ENCODE measurements at places on chromosomes 4 and X.

DNA sequence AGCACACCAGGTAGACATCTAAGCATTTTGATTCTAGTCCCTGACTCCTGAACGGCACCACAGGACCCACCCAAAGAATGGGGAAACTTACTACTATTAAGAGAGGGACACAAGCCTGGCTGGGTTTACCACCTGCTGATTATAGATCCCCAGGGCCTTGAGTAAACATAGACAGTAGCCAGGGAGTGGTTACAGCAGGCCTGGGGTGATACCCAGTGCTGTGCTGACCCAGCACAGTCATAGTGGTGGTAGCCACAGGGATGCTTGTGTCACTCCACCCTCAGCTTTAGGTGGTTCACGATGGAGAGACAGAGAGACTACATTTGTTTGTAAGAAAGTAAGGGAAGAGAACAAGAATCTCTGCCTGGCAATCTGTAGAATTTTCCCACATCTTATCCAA is 11.7 kb downstream of the CYSLTR1 start:
- no peak for DNase-seq

DNA sequence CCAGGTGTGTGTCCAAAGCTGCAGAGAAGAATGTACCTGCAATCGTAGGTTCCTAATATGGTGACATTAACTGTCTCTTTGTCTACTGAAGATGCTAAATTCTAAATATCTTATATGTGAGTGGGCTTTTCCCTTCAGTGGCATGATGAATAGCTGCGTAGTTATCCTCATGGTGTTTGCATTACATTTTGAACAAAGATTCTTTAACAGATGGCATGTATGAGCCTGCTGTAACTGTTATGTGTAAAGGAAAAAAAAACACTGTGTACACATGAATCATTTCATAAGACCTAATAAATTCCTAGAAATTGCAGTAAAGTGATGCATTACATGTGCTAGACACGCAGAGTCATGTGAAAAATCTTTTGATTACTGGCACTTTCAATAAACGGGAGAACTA is 288.0 kb downstream of the SH2D1A start:
- DNase-seq, result no peak

DNA sequence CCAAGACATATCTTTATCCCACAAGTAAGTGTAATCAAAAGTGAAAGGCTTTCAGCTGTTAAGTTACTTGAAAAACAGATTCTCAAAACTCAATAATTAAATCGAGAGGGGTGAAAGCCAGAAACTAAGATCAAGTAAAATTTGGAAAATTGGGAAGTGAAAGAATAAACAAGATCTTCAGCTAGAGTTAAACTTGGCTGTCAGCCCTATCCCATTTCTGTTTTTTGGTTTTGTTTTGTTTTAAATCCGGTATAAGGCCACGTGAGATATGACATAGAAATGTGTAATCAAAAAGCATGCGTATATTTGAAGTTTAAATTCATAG is 856.8 kb downstream of the STIM2 start:
- DNase-seq, result no peak

DNA sequence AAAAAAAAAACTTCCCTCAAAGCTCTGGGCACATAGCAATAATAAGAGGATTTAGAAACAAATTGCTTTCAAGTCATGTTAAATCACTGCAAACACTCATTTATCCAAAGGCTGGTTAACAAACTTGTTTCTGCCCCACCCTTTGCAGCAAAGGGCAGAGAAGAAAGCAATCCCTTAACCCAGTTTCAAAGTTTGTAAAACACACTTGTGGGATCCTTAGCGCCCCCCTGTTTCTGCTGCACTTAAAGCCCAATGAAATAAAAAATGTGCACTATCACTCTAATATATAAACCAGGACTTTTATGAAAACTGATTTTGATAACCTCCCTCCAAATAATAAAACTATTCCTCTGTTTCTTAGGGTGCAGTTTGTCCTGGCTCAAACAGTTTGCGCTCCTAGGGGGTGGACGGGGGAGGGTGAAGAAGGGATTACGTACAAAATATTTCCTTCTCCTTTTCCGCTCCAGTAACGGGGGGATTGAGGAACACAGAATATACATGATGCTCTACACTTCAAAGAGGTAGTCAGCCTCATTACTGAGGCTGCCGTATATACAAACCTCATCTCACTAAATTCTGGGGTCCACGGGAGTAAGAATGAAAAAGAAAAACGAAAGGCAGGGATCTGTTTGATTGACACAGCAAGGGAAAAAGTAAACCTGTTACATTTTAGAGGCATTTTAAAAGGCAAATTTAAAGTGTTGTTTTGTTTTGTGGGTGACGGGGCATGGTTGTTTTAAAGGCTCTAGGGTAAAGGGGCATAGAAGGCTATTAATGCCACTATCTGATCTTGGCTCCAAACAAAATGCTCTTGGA is 3.1 kb upstream of the PCDH10 start:
- DNase-seq, result no peak

- DNase-seq, result no peak
Measured at GRCh38 chrX:70405003-70405402, 18.1 kb upstream of the GDPD2 start.

- DNase-seq, result no peak
Measured at GRCh38 chr4:5211282-5211839, 160.1 kb downstream of the STK32B start.

GRCh38 chrX:16712548-16713155 is at the start of gene CTPS2:
Gene CTPS2 (minus strand): TSS chrX:16712669. CDS start chrX:16702902, 9,767 bp downstream.
- DNase-seq, result no peak

DNA sequence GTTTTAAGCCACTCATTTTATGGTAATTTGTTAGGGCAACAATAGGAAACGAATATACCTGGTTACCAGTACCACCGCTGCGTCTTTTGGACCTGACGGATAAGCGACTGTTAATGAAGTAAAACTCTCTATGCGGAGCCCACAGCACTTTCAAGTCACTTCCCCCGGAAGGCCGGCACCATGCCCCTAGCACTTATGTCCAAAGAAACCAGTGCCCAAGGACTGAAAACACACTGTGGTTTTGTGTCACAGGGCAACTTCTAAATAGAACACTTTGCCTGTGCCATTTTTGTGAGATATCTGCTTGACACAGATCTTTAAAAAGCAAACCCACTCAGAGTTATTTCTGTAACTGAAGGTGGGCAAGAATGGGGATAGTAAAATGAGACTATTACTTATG is 22.7 kb downstream of the SH3KBP1 start:
- DNase-seq, result no peak

- no peak for DNase-seq
Measured at GRCh38 chr4:46874811-46875210, 34.2 kb downstream of the COX7B2 start.

- no peak for DNase-seq
Measured at GRCh38 chrX:7047951-7048350, 99.6 kb upstream of the STS start.

- DNase-seq, result no peak
Measured at GRCh38 chr4:102663073-102663472, 97.7 kb downstream of the MANBA start.

DNA sequence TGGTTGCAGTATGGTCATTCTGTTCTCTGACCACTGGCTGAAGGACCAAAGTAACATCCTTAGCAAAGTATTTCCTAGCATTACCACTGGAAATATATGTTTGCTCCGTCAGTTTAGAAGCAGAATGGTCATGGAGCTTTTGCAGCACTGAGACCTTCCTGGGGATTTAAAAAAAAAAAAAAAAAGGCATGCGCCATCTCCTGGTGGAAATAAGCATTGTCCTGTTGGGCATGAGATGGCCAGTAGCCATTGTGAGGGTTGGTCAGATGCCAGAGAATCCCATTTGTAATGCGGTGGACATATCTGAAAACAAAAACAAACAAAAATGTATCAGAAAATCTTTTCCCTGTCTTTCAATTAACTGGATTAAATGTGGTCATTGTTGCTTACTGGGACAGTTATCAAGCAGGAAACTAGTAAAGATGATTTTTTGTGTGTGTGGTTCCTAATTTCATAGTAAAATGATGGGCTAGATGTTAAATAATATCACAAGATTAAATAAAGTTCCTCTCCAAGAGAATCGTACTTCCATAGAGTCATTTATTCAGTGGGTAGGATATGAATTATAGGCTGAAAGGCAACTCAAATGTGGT is 139.6 kb downstream of the SOWAHB start:
- no peak for DNase-seq

DNA sequence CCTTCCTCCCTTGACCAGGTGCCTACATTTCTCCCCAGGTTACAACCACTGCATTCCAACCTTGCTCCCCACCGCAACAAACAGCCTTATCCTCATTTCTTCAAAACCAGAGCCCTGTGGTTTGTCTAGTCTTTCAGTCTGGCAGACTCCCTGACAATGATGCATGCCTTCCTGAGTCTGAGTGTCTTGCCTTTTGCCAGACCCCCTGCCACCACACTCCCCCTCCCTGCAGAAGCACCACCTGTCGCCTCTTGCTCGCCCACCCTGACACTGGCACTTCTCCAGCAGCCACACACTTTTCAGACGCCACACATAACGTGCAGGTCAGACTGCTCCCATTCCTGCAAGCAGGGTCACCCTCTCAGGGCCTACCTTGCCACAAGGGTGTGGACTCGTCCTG is 349.2 kb upstream of the NOCT start:
- no peak for DNase-seq

DNA sequence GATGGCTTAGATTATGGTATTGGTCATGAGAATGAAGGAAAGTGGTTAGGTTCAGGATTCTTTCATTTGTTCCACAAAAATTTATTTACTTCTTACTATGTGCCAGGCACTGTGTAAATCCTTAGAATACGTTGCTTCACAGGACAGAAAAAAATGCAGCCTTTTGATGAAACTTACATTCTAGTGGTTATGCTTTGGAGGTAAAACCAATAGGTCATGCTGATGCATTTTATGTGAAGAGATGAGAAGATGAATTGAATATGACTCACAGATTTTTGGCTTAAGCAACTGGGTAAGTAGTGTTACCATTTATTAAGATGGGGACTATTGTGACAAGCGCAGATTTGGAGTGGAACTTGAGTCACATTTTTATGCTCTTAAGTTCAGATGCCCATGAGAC is 165.3 kb downstream of the GLRA2 start:
- no peak for DNase-seq

DNA sequence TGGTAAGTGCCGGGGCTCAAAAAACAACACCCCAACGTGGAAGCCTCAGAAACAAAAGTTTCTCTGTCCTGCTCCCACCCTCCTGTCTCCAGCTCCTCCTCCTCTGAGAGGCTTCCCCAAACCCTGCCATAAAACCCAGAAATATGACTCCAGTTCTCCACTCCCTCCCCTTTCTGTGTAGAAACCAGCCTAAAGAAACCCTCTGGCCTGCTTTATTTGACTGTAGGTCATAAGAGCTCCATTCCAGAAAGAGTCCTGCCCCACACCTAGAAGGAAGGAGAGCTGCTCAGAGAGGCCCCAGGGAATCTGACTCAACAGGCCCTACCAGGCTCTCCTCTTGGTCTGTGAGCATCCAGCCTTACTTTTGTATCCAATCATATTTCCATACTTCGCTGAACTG is 872 bp upstream of the S100P start:
- DNase-seq, result no peak

DNA sequence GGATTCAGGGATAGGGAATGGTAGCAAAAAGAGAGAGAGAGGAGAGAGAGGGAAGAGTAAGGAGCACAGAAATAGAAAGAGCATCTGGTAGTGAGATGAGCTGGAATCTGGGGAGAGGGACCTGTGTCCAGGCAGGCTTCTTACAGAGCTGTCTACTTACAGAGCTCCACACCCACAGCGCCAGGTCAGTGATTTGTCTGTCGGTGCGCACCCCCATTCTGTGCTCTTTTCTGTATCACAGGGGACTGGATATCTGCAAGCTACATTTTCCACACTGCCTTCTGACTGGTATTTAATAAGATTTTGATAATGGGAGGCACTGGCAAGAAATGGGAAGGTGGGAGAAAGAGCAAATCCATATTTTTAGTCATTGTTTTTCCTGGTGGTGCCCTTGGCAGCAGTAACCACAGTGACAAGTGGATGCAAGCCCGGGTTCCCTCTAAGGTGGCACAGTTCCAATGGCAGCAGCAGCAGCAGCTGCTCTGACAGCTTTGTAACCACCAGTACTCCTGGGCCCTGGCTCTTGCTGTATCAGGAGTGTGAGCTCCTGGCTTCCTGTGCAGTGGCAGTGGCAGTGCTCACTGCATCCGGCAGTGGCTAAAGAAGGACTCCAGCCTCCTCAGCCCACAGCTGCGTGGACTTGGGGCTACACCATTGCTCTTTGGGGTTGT is 300.5 kb downstream of the TRIML1 start:
- DNase-seq, result no peak

DNA sequence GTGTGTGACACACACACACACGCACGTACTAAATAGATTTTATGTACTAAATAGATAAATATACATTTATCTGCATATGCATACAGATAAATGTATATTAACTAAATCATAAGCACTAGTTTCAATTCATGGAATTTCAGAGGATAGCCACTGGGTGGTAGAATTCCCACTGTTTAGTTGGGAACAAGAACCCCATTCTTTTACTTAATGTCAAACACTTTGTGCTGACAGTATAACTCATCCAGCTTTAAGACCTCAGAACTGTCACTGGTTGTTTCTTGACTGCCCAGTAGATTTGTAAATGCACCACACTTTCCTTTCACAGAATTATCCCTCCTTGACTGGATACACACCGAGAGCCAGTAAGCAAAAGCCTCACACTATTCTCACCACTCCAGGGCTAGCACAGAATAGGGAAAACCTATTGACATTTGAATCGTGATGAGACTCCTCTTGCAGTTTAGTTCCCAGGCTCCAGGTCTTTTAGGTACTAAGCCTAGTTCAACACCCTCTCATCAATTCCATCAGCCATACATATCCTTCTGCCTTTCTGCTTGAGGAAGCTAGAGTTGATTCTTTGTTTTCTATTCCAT is 32.4 kb downstream of the PPARGC1A start:
- DNase-seq, result no peak
